T-helper 17 cell (primary cell): ENCODE measurements at places on chromosomes 5 and 9.
A peak's percentile ranks its signal among the peaks of the same experiment; 100 is the strongest.

GRCh38 chr9:101478444-101478843, 42.9 kb upstream of the ALDOB start:
- no peak for DNase-seq

DNA sequence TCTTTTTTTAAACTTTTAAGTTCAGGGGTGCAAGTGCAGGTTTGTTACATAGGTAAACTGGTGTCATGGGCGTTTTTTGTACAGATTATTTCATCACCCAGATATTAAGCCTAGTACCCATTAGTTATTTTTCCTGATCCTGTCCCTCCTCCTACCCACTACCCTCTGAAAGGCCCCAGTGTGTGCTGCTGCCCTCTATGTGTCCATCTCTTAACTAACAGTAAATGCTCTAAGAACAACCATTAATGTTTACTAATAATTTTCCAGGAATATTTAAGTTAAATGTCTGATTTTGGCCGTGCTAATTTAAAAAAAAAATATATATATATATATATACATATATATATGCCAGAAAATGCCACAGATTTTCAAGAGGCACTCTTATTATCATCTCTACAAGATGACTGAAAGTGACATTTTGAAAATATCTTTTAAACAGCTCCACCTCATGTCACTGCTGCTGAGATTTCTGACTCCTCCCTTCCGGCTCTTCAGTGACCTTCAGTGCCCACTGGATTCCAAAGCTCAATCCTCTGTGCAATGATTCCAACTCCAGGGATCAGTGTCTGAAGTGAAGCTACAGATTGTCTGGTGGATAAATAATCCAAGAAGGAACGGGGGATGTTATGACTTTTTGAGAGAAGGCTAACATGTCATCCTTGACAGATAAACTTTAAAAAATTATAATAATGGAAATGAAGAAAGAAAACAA, 46.7 kb upstream of the HNRNPA0 start:
- no peak for DNase-seq

DNA sequence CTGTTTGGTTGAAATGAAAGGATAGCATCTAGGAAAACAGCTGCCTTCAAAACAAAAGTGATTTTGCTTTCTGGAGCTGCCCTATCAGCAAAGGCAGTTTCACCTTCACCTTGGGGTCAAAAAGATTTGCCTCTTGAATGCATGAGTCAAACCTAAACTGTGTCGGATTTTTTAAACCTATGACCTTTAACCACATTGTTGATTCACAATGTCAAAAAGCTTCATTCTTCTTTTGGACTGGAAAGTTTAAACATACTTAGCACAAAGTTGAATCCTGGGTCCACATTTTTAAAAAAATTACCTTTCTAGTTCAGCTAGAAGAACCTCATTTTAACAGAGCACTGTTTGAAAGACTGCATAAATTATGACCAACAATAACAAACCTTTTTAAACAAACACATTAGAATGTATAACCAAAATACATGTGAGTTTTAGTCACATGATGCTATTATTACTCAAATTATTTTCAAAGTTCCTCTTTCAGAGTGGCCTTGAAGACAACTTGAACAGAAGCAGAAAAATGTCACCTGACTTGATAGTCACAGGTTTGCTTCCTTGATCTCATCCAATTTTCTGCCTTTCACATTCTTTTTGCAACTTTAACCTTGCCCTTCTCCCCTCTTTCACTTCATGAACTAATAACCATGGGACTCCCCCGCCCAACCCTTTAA, 109.7 kb upstream of the LHFPL2 start:
- DNase-seq, result no peak

- no peak for DNase-seq
Observed at GRCh38 chr9:114631166-114631565, 20.1 kb downstream of the TMEM268 start.

GRCh38 chr9:125119643-125120286, 23.6 kb downstream of the SCAI start:
- no peak for DNase-seq

DNA sequence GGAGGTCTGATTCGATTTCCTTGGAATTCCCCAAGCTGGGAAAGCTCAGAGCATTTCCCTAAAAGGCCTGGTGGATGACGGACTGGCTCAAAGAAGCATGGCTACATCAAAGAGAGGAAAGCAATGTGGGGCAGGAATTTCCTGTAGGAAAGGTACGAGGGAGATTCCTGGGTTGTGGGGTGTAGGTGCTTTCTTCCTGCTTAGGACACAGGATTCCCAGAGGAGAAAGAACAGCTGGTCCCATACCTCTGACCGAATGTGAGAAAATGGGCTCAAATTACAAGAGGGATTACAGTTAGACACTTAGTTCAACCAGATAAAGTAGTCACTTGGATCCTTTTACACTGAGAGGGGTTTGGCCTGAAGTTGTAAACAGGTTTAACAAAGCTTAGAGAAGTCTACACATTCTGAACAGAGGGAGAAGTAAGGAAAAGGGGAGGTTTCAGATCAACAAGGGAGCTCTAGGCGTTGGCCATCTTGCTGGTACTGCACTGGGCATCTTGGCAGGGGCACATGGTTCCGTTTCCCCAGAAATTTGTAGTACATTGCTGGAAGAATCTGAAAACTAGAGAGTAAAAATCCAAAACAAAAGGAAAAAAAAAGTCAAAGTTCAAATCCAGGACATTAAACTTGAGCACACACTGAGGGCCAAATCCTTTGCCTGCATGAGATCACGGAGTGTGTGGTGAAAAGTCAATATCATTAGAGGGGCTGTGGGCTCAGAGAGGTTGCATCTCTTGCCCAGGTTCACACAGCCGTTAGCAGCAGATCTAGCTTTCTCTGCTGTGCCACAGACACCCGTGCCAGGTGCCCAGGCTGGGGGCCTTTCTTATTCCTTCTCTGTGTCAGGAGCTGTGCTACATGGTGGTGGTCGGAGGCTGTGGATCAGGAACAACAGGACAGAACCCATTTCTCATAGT, 171.3 kb downstream of the RGS3 start:
- no peak for DNase-seq

DNA sequence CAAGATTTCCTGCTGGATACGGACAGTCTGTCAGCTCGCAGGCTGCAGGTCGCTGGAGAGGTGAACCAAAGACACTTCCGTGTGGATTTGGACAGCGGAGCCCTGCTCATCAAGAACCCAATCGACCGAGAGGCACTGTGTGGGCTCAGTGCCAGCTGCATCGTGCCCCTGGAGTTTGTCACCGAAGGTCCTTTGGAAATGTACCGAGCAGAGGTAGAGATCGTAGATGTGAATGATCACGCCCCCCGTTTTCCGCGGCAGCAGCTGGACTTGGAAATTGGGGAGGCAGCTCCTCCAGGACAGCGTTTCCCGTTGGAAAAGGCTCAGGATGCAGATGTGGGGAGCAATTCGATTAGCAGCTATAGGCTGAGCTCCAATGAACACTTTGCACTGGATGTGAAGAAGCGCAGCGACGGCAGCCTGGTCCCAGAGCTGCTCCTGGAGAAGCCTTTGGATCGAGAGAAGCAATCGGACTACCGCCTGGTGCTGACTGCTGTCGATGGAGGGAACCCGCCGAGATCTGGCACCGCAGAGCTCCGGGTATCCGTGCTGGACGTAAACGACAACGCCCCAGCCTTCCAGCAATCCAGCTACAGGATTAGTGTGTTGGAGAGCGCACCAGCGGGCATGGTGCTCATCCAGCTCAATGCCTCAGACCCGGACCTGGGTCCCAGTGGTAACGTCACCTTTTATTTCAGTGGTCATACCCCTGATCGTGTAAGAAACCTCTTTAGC, 658 bp downstream of the PCDHGC4 start:
- no peak for DNase-seq

GRCh38 chr5:141186897-141187512, at the start of gene PCDHB9:
TSS of gene PCDHB9 (plus strand) at chr5:141187161. CDS start at chr5:141187319, 158 bp downstream.
- peak; percentile 34 for DNase-seq

GRCh38 chr5:64603676-64604075, 86.6 kb upstream of the SHISAL2B start:
- DNase-seq, result no peak

DNA sequence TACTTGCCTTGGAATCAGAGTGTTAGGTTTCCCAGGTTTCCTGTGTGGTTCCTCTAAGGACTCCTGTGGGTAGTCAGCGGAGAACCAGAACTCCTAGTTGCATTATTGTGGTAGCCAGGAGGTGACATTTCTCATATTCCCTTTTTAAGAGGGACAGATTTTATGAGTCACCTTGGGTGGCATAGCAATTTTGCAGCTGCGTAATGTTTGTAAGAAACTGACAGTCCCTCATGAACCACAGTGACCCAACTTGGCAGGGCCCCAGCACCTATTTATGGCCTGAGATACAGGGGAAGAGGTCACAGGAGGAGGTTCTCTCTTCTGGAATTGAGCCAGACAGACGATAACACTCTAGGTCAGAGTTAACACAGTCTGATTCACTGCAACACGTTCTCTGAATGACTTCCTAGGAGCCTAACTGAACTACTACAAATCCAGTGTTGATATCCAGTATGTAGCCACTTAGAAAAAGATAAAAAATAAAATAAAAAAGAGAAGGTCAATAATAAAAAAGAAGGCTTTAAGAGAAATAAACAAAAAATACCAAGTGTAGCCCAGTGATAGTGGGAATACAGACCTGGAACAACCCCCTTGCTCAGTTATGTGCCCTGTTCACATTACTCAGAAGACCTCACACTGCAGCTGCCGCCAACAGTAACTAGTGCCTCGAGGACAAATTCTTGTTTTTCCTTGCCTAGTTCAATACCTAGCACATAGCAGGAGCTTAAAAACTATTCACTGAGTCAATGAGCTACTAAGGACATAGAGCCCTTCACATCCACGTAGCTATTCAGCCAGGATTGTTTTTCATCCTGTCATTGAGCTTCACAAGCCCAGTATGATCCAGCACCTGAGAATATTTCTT, 50.7 kb upstream of the VLDLR start:
- no peak for DNase-seq
